Mesenteric fat pad (tissue), 1 donor: ENCODE measurements at places on chromosomes 12 and 14. TPM values are rescaled to one million over a fixed set of nuclear protein-coding genes. Genes with fewer than 3 reads are reported as not detected.

ST8SIA1 gene
- 1.6 TPM for total RNA-seq

OR6C70 gene
- total RNA-seq: not detected

MYF5 gene
- total RNA-seq: not detected

PSMB5 gene
- 113 TPM for total RNA-seq

DIO3 gene
- 6.4 TPM for total RNA-seq

DEPDC4 gene
- total RNA-seq: 0.58 TPM

CACNA2D4 gene
- 8.8 TPM for total RNA-seq

DNA sequence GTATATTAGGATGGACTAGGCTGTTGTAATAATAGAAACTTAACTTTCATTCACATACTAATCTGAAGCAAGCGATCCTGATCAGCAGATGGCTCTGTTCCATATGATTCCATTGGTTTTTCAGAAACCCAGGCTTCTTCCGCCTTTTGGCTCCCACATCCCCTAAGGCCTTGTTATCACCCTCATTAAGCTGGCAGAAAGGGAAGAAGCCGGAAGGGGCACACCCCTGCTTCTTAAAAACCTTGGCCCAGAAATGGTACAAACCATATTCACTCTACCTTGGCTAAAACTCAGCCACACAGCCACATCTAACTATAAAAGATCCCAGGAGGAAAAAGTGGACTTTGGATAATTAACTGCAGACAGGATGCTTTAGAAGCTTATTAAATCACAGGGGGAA is 329.2 kb downstream of the PCNX1 start:
- no peak for DNase-seq

- DNase-seq: no peak
Measured at GRCh38 chr12:76444408-76444984, 96.3 kb upstream of the BBS10 start.

DNA sequence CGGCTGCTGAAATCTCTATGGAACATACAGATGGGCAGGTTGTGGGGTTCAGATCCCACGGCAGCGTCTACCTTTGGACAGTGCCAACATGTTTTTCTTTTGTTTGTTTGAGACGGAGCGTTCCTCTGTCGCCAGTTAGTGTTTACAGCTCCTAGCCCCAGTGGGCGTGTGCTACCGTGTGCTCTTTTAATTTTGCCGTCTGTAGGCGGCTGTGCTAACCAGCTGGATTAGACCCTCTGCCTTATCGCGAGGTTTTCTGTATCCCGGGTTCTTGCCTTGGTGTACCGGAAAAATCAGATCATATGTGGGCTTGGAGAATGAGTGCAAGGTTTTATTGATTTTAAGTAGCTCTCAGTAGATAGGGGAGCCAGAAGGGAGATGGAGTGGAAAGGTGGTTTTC is 9.8 kb upstream of the GALNT6 start:
- no peak for DNase-seq

GRCh38 chr12:42905419-42905705 is 315.8 kb upstream of the PRICKLE1 start:
- DNase-seq: no peak

- no peak for DNase-seq
Measured at GRCh38 chr12:100698518-100698917, 96.1 kb upstream of the ANO4 start.

DNA sequence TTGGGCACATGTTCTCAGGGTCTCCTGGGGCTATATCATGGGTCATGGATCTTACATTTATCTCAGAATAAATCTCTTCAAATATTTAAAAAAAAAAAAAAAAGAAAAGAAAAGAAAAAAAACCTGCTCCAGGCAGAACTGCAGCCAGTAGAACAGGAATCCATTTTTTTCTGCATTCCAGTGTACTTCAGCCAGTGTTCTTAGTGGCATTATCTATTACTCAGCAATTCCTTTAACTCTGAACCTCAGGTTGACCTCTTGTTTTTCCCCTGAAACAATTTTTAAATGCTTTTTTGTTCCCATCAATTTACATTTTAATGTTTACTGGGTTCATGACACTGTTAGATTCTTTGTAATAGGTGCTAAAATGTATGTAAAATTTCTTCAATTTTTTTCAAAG is 66.7 kb upstream of the STXBP6 start:
- DNase-seq: no peak

GRCh38 chr12:34286483-34286882 is 264.2 kb downstream of the ALG10 start:
- no peak for DNase-seq

GRCh38 chr14:71739273-71739990 is 192.8 kb upstream of the RGS6 start:
- no peak for DNase-seq

DNA sequence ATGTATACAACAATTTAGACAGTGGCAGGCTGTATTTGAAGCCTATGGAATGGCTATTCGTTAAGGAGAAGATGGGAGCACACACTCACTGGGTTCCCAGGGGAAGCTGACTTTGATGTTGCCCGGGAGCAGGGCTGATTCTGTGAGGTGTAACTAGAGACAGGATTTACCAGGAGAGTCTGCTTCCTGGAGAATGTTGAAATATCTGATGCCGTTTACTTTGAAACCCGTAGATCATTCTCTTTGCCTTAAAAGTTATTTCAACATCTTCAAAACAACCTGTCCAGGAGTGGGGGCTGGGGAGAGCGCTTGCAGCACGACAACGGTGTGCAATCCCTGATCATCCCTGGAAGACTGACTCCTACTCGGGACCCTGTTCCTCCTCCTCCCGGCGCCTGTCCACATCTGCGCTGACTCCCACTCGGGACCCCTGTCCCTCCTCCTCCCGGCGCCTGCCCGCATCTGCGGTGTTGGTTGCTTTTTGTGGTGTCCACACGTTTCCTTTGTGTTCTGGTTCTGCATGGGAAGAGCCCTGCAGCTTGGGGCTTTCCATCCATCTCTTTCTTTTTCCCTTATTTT is 72.6 kb downstream of the AACS start:
- no peak for DNase-seq

DNA sequence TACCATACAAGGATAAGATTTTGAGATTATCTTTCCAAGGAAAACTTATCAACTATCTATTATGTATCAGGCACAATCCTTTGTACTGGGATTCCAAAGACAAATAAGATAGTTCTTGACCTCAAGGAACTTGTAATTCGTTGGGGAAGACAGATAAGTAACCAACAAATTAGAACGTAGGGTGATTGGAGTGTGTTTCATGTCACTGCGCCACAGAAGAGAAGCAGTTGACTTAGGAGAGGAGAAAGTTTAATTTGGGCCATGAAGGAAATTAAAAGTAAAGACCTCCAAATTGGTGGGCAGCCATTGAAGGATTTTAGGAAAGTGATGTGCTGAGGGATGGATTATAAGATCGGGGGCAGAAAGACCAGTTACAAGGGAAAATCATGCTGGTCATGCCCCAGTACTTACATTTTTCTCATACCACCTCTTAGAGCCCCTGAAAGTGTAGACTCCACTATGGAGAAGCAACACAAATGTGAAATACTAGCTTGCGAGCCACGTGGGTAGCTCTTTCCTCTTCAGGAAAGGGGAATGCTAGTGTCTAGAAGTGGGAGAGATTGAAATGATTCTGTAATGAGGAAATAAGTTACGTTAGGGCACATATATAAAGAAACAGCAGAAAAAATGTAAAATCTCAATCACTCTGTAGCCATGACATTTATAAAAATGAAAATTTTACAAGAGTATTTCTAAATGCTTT is 148.7 kb downstream of the ETV6 start:
- no peak for DNase-seq

DNA sequence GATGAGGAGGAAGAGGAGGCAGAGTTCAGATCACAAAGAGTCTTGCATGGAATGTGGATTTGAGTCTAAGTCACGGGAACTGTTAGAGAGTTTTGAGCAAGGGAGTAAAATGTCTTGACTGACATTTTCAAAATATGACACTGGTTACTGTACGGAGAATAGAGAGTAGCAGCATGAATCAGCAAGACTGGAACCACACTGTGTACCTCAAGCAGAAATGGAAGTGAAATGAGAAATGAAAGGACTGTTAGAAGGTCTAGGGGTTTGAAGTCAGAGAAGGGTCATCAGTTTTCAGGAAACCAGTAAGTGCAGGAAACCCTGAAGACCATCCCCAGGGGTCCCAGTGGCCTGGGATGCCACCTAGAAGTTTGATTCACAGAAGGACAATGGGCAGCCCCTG is 236.3 kb downstream of the GALC start:
- no peak for DNase-seq

- DNase-seq: no peak
Measured at GRCh38 chr14:30063746-30064145, 136.1 kb upstream of the PRKD1 start.

GRCh38 chr12:32240831-32241230 is 134.2 kb downstream of the BICD1 start:
- DNase-seq: no peak

GRCh38 chr14:65351493-65352194 is 60.9 kb upstream of the FUT8 start:
- no peak for DNase-seq
